ENCODE measurements at places on chromosomes 5 and 9.

DNA sequence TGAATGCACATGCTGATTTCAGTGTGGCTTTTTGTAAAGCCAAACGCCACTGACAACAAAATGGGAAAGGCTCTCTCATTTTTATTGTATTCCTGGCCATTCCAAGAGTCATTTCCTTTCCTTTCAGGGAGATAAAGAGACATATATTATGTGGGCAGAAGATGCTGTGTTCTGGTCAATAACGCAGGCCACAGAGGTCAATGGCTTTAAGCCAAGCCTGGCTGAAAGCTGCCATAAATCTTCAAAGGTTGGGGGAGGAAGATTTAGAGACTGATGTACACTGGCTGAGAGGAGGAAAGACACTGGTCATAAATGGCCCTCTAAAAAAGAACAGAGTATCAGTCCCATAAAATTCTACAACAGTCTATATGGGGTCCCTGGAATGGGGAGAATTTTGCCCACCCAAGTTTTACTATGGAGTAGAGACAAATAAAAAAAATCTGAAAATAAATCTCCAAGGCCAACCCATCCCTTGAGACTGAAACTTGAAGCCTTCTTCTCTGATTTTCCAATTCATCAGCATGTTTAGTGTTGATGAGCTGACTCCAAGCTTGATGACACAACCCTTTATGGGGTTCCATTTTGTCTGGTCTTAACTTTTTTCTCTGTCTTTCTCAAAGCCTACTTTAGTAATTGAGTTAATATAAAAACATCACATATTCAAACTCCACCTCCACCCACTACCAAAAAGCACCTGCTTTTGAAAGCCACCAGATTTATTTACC lies 152.1 kb upstream of the SLC24A2 start:
- no peak for DNase-seq

DNA sequence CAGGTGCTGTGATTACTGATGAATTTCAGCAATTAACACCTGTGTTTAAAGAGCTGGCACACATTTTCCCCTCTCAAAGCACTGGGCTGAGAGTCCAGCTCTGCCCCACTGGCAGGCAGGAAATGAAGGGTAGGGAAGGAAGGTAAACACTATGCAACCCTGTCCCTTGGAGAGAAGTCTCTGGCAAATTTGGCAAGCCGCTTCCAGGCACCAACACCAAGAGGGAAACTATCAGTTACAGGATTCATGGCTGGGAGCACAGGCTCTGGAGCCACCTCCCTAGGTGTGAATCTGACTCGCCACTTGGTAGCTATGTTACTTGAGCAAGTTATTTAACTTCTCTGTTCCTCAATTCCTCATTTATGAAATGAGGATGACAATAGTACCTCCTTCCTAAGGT lies 3.3 kb downstream of the ANKS6 start:
- DNase-seq, result no peak

DNA sequence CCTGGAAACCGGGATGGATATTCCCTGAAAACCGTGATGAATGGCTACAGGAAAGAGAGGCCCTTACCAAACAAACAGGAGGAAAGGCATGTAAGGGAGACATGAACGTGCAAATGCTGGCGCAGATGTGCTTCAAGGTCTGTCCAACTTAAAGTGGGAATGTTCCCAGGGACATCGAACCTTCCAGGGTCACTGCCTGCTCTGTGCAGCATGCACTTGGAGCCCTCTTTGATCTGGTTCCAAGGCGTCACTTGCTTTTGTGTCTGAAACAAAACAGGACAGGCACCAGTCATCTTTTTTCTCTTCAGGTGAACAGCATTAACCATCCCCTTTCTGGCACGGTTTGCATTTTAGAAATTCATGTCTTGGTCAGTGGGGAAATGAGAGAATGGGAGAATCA lies 479.4 kb downstream of the RASEF start:
- no peak for DNase-seq

DNA sequence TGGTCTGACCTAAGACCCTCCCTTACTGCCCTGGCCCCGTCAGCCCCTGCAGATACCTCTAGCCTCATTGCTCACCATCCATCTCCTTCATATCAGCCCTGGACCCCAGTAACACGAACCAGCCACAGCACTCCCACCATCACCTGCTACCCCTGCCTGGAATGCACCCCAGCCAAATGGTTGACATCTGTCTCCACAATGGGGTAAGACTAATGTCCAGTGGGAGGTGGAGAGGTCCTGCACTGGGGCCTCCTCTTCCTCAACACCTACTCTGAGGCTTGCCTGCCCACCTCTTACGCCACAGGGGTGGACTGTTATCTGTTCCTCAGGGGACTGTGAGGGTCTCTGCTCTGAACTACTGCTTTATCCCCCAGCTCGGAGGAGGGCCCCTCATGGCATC lies 12.1 kb downstream of the CSF2 start:
- no peak for DNase-seq

GRCh38 chr5:171392585-171393159 lies 5.0 kb downstream of the NPM1 start:
- no peak for DNase-seq

- DNase-seq, result no peak
These were observed 15.6 kb downstream of the JADE2 start for GRCh38 chr5:134540747-134541733.

DNA sequence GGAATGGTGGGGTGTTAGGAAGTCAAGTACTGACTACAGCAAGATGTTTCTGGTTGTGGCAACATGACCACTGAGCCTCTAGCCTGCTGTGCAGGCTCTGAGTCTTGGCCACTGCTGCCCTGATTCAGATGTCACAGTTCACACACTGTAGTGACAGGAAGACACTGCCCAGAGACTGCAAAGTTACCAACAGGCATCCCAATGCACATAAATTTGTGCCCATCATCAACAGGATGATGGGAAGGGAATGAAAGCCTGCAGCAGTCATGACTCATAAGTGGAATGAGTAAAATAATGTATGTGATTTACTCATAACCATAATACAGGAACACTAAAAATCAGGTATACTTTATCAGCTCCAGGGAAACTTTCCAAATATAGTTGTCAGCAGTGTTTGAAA lies 251.6 kb upstream of the HAPLN1 start:
- no peak for DNase-seq

DNA sequence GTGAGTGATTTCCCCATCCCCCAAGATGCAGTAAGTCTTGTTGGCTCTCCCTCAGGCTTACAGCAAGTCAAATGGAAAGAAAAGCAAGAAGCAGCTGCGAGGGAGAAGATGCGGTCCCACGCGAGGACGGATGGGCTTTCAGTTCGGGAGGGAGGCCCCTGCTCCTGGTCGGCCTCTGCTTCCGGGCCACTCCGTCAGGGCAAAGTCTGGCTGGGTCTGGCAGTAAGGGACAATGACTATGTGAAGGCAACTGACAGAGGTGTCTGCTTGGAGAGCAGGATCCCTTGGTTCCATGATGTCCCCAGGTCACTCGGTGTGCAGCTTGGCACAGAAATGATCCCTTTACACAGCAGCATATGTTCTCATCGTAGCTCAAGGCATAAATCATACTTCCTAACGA lies 146.7 kb downstream of the HSPA4 start:
- DNase-seq, result no peak

GRCh38 chr5:115702025-115702424 lies 76.2 kb upstream of the TMED7 start:
- DNase-seq, result no peak

GRCh38 chr9:32589083-32589723 lies 16.2 kb upstream of the NDUFB6 start:
- no peak for DNase-seq

DNA sequence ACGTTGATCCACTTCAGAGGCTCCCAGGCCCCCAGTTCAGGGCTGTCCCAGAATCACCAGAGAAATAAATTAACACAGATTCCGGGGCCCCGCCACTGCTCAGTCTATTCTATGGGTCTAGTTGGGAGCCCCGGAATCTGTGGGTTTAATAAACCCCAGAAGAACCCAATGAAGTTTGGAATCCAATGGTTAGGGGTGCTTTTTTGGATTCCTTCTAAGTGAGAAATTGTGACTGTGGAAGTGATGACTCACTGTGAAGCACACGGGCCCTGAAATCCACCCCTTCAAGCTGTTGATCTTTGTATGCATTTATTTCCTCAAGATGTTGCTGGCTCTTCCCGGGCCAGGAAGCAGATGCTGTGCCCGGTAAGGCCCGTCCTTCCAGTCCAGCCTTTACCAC lies 57.3 kb upstream of the SLC28A3 start:
- DNase-seq, result no peak

GRCh38 chr5:169631360-169631759 lies 5.7 kb upstream of the DOCK2 start:
- DNase-seq, result no peak

GRCh38 chr5:72767289-72768010 lies 49.0 kb upstream of the TNPO1 start:
- no peak for DNase-seq

DNA sequence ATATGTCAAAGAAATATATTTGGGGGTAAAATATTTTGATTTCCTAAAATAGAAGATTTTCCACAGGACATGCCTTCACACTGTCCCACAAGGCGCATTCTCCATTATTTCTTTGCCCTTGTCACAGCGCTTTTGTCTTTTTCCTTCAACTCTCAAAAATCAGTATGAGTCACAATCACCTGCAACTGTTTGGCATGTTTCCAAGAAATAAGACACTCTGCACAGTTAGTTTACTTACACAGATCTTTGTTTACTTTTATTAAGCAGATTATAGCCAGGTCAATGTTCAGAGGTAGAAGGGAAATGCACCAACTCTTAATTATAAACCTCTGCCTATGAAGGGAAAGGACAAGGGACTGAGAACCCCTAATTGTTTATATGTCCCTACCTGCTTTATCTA lies 9.5 kb downstream of the CEMIP2 start:
- DNase-seq, result no peak

DNA sequence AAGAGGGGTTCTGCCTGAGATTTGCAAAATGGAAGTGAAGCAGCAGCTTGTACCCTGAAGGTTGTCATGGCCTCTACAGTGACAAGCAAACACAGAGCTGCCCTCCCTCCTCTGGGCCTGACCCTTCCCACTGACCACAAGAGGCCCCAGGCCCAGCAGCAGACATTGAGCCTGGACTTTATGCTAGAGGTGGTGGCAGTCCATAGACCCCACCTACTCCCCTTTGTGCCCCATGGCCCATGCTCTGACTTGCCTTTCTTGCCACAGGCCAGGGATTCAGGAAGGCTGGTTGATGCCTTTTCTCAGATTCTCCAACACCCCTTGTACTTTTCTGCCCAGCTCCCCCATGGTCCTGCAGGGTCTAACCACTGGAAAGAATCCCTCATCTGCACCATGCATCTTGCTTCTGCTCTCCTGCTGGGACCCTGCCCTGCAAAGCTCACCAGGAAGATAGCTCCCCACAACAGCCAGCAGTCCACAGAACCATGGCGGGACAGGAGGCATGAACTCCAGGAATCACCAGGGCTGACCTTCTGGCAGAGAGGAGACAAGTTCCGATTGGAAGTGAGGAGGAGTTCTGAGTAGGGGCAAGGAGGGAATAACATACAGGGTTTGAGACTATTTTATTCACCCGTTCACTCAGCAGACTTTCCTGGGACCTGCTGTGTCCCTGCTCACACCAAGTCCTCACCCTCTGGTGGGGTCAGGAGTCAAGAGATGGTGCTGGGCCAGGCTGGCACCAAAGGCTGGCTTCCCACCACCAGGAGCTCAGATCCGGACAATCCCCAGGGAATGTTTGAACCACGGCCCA lies 263.8 kb downstream of the SYK start:
- DNase-seq, result no peak

GRCh38 chr9:24011881-24012280 lies 185.8 kb upstream of the ELAVL2 start:
- no peak for DNase-seq

DNA sequence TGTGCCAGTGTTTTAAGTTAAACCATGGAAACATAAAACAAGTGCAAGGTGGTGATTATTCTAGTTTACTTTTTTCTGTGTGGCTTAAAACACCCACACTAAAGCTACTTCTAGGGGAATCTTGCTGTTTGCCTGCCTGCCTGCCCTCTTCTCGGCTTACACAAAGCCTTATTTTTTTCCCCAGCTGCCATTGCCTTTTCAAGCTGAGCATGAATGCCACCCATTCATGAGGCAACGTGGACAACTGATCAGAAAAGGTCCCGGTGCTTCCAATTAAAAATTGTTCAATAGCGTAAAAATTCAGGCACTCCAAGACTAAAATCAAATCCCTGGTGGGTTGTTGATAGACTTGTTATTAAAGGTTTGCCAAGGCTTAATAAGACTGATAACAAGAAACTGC lies 401.4 kb downstream of the TMEM161B start:
- DNase-seq, result no peak

DNA sequence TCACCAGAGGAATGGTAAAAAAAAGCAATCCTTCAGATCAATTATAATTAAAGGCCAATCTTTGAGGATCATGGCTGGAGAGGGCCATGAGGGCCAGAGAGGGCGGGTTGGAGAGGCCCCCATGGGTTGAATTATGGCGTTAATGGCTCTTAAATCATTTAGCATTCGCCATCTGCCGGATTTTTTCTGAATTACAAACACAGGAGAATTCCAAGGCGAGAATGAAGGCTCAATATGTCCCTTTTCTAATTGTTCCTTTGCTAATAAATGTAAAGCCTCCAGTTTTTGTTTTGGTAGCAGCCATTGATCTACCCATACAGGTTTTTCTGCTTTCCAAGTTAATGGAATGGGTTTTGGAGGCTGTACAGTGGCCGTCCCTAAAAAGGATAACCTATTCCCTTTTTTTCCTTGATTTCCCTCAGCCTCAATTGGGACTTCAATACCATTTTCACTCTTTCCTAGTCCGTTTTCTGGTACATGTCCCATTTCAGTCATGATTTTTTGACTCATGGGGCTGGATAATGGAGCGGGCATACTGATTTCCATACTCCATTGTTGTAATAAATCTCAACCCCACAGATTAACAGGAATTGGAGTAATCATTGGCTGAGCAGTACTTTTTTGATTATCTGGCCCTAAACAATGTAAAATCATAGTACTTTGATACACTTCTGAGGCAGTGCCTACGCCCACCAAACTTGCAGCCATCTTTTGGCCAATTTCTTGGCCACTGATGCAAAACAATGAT lies 6.7 kb upstream of the TMEM141 start:
- DNase-seq, result no peak

GRCh38 chr5:132635873-132636272 lies 22.1 kb upstream of the IL13 start:
- DNase-seq, result no peak

- DNase-seq, result no peak
These were observed 123.5 kb upstream of the SLCO6A1 start for GRCh38 chr5:102622262-102622661.

DNA sequence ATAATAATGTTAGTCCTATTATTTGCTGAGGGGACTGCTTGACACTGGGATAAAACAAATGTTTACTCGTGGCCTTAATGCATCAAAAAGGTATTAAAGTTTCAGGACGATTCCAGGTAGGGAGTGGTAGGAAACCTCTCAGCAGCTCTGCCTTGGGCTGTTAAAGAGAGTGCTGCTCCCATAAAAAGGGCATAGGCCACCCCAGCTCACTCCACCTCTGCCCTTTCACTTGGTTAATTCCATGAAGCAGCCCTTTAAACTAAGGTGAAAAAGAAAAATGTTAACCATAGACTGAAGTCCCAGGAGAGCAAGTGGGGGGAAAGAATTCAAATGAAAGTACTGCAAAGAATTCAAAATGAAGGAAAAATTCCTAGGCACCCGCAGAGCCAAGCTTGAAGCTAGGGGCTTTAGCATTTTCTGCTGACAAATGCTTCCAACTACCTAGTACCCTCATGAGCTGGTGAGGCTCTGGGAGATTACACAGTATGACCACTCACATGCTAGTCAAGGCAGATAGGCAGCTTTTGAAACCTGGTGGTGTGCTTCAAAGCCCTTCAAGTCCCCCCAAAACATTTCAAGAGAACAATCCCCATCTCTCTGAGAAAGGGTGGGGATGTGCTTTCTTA lies 8.5 kb downstream of the KLF9 start:
- no peak for DNase-seq

GRCh38 chr9:27977931-27978330 lies 404.6 kb upstream of the C9orf72 start:
- no peak for DNase-seq

Data from activated CD4-positive, alpha-beta T cell treated with anti-CD3 and anti-CD28 coated beads for 1 hour (primary cell).